ENCODE measurements at places on chromosomes 3 and 15.
A peak's percentile ranks its signal among the peaks of the same experiment; 100 is the strongest.

DNA sequence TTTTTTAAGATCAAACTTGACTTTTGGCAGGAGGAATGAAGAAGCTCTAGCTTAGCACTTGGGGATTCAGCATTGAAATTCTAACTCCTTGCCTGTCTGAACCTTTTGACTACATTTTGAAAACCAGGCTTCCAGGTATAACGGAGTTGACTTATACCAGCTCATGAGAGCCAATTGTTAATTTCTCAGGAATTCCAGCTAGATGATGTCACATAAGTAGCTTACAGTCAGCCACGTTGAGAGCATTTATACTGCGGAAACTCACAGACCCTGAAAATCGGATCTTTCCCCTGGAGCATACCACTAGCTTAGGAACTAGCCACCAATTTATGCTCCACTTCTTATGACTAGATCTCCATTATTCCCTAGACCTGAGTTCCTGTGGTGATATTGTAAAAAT is 321.4 kb upstream of the DPH6 start:
- DNase-seq = peak; percentile 18

- no peak for DNase-seq
These were observed 74.3 kb upstream of the SEC13 start for GRCh38 chr3:10395196-10395595.

GRCh38 chr3:120263792-120264191 is 21.2 kb downstream of the GPR156 start:
- no peak for DNase-seq

- peak; percentile 32 for DNase-seq
These were observed 48.7 kb downstream of the MYH15 start for GRCh38 chr3:108461661-108462111.

- no peak for DNase-seq
These were observed 4.1 kb downstream of the CISH start for GRCh38 chr3:50607271-50608091.

DNA sequence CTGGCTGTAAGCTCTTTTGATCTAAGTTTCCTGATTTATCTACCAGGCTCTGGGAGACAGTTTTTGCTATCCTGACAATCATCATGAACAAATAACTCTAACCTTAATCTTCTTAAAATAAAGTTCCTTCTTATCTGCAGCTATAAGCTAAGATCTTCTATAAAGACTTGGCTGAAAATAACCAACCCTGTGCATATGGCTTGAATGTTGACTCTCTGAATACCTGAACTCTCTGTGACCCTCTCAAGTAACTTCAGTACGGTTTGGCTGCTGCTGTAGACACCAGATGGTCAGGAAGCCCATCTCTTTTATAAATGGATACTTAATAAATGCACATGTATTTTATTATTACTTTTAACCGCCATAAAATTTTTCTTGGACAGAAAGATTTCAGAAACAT is 412.4 kb upstream of the CBLB start:
- peak; percentile 97 for DNase-seq

GRCh38 chr3:76986876-76987474 is 52.9 kb upstream of the ROBO2 start:
- no peak for DNase-seq

DNA sequence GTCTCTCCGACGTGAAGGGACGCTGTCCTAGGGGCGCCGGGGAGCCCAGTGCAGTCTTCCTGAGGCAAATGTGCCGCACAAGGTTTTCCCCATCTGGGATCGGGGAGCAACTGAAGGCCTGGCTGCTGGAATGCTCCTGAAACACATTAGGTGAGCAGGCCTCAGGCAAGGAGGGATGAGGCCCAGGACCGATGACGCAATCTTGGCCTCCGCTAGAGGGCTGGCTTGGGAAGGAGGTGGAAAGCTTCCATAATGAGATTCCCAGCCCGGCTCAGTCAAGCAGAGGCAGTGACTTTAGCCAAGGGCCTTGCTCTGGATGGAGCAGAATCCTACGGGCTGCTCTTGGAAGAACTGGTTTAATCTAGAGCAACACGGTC is 50.8 kb downstream of the CPN2 start:
- peak; percentile 97 for DNase-seq

GRCh38 chr3:15638193-15638890 is 36.8 kb downstream of the BTD start:
- no peak for DNase-seq

GRCh38 chr15:63497642-63498467 is 6.5 kb upstream of the USP3 start:
- DNase-seq = peak; percentile 29

GRCh38 chr3:9316881-9317361 is 45.9 kb upstream of the THUMPD3 start:
- no peak for DNase-seq

GRCh38 chr3:145243875-145244274 is 917.1 kb downstream of the PLOD2 start:
- DNase-seq = no peak

DNA sequence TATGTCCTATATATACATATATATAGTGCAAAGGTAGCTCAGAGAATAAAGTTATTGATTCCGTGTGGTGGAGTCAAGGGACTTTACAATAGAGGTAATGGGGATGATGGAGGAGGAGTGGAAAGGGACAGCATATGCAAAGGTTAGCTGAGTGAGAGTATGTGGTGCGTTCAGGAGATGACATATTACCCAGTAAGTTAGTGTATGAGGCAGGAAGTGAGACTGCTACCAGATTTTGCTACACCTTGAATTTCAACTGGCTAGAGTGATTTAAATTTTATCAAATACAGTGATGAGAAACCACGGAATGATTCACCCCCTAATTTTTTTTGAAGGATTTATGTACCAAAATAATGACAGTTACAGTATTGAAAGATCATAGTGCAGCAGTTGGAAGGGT is 2.8 kb downstream of the ACTL6A start:
- no peak for DNase-seq

- no peak for DNase-seq
These were observed 116.3 kb upstream of the BHLHE40 start for GRCh38 chr3:4862973-4863372.

GRCh38 chr15:53627279-53627678 is 132.2 kb downstream of the WDR72 start:
- DNase-seq = no peak

DNA sequence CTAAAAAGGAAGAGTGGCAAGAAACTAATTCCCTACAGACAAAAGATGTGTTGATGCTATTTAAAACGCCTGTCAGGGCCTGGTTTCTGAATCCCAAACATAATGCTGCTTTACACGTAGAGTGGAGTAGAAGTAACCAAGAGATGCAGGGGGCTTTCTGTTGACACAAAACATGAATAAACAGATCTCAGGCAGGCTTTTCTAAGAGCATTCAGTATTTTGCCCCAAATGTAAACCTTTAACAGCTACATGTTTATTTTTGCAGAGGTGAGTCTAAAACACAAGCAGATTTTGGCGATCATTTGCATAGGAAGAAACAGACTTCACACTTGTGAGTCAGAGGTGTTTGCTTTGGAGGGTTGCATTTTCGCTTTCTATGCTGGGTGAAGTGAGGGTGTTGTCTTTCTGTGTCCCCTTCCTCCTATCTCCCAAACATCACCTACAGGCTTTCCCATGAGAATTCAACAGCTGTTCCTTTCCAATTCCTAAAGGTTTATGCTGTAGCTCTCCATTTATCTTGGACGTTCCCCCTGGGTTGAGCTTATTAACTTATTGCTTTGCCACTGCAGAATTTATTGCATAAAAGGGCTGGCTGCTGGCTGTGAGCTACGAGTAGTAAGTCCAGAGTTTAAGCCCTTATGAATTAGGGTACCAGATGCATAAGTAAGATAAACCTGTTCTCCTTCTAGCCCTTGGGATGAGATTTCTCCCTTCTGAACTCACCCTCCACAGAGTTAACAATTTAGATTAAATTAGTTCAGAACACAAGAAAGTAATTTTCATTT is 156.7 kb downstream of the DIPK2A start:
- DNase-seq = peak; percentile 99

DNA sequence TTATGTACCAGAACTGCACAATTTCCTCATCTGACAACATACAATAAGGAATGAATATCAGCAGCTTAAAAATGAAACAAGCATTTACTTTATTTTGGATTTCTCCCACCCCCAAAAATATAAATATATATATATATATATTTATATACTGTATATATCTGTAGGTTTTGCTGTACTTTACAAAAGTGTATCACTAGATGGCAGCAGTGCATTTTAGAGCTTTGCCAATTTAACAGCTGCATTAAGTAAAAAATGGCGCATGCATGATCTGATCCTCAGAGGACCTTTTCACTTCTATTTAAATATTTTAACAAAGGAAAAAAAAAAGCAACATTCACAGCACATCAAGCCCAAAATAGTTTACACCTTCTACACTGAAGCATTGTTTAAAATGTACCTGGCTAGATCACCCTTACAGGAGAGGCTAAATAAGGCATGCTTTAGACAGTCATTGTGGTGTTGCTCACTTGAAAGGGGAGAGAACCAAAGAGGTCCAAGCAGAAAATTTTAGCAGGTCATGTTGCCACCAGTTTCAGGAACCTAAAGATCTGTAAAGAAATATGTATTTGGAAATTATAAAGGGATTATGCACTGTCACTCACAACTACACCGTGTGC is 72.6 kb downstream of the NPTN start:
- peak; percentile 77 for DNase-seq

DNA sequence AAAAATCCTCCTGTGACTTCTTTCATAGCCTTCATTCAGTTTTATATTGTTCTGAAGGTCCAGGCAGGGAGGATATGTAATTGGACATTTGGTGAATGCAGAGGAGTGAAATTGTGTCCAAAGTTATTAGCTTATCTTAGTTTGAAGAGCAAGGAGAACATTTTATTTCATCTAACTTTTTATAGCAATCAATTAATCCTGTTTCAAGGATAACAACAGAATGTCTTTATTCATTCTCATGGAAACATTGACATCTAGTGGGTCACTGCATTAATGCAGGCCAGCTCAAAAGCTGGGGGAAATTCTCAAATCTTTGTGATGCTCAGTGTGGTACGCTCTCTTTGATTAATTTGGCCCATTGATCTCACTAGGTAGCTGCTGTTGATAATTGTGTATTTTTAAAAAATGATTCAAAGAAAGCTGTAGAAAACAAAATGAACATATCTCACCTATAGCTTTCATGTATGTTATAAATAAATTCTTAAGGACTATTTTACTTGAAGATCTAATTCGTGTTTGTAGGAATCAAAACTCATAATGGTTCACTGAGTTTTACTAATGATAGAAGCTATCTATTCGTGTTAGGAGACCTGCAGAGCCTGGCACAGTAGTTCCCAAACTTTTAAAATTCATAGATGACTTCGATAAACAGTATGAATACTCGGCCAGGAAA is 150.8 kb upstream of the KCNMB2 start:
- DNase-seq = peak; percentile 79

DNA sequence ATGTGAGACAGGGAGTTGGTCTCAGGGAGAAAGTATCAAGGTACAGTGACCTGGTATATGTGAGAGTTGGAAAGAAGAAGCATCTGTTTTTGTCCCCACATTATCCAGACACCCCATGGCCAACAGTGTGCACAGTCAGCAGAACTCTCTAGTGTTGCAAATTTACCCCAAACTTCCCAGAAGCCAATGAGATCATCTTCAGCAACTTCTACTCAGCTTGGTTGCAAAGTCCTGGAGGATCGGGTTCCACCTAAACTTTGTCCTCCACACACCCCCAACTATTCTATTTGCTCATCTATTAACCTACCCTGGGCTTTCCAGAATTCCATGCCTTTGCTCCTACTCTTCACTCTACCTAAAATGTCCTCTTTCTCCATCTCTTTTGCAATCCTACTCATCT is 15.7 kb downstream of the RBSN start:
- DNase-seq = no peak

- DNase-seq = peak; percentile 8
These were observed 135.6 kb downstream of the DUT start for GRCh38 chr15:48466820-48467219.

DNA sequence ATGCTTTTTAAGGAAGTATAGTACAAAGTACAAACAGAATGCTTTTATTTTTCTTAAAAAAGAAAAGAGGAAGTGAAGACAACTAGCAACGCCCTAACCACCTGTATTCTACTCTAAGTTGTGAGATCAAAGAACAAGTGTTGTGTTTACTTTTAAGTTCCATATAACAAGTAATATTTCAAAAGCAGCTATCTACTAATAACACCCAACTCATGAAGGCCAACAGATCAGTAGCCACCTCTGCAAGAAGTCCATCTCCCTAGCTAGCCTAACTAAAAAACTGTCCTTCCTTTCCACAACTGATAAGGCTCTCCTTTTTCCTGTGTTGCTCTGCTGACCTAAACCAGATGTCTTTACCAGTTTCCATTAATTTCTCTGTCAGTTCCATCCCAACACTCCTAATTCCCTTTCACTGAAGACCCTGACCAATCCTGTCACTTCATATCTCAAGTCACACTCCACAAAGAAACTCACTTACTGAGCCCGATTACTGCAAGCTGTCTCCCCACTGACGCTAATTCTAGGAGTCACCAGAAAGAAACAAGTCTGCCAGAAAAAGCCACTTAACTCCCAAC is 26.9 kb downstream of the PHC3 start:
- no peak for DNase-seq

GRCh38 chr3:71784914-71785531 is at the start of gene PROK2:
TSS of gene PROK2 (minus strand) at chr3:71785148. CDS start at chr3:71785052, 96 bp downstream.
- peak; percentile 23 for DNase-seq

DNA sequence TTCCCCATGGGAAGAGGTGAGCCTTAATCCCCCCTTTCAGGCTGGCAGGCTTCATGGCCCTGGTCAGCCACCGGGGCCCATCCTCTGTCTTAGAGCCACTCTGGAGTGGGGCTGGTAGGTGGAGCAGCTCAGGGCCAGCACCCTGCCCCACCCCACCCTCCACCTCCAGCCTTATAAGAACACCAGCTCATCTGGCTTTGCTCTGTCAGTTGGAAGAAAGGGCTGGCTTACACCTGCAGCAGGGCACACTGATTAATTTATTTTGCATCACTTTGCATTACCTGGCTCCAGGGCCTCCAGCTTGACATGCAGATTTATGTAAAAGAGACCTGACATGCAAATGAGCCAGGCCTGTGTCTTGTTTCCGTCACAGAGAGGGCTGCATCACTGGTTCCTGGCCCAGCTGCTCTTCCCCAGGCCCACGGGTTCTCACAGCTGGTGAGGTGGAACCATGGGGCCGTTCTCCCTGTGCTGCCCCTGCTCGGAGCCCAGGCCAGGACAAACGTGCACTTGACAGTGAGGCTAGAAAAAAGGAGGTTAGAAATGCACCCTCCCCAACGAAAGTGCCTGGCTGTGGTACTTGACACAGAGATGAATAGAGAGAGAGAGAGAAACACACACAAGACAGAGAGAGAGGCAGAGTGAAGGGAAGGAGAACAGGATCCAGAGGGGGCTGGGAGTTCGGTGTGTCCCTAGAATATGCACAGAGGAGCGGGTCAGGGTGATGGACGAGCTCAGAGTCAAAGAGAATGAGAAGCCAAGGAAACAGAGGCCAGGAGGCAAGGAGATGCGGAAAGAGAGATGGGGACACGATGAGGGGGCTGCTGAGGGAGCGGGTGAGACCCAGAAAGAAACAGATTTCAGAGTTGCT is 44.5 kb upstream of the MAGEF1 start:
- peak; percentile 61 for DNase-seq

- no peak for DNase-seq
These were observed 14.8 kb downstream of the UBE3A start for GRCh38 chr15:25424073-25424472.

Measured in NCI-H82 (cell line).